ENCODE measurements at places on chromosomes 7 and 10.

GRCh38 chr7:157831143-157831905 is 494.5 kb downstream of the DNAJB6 start:
- DNase-seq: no peak

DNA sequence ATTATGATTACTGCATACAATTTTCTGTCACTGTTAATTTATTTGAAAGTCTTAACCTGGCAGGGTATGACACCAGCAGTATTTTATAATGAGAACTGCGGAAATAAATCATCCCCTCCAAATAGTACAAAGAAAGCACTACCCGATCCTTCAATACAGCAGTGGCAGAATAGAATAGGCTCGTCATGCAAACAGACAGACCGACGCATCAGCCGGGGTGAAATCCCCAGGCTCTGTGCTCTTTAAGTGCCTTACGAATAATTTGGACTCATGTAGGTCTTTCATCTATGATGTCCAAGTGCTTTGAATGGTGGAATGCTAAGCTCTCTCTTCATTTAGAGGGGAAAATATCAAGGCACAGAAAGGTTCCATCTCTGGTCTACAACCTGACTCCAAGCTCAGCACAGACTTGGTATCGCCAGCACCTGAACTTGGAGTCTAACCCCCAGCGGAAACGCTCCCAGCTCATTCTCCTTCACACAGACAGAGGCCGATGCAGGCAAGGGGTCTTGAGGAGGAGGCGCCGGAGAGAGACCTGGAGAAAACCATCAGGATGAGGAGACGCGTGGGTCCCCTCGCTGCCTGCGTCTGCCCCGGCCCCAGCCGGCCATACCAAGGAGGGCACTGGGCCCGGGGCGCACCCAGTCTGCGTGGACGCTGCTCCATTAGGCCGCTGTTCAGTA is 568.1 kb upstream of the MKI67 start:
- no peak for DNase-seq

DNA sequence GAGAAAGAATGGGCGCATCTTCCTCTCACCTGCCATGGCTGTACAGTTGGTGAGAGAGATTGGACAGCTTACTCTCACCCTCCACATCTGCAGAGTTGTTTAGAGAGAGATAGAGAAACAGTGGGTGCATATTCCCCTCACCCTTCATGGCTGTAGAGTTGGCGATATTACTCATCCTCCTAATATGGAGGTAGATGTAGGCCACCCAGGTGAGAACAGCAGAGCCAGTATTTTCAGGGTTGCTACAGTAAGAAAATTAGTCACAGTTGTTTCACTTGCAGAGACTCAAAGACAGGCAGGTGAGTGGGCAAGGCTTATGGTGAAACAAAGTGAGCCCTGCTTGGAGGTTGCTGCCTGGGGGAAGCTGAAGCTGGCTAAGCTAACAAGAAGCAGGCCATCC is 65.0 kb upstream of the PFKP start:
- DNase-seq: no peak

DNA sequence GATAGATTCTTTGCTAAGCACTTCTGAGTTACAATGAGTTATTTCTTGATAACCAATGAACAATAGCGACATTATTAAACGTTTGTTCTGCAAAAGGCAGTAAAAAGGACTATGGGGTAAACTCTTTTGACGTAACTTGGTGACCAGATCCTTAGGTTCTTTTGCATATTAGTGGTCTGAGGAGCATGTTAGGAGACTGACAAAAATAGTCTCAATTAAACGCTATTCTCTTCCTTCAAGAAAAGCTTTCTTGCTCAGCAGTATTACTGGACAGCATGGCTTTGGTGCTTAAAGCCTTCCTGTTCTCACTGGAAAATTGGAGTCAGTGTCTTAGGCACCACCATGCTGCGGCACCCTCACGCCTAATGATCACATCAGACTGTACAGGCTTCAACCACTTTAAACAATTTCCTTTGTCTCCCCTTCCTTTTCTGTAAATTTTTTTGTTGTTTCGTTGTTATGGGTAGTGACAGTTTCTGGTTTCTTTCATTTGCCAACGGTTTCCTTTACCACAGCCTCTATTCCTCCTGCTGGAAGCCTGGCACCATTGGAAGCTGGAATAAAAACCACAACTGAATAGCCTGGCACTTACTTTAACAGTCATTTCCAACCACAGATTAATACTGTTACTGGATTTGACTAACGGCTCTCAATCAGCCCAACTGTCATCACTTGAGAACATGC is 49.2 kb upstream of the FAM133B start:
- DNase-seq: peak; percentile 43

- no peak for DNase-seq
Measured at GRCh38 chr7:41439515-41439879, 263.4 kb downstream of the INHBA start.

DNA sequence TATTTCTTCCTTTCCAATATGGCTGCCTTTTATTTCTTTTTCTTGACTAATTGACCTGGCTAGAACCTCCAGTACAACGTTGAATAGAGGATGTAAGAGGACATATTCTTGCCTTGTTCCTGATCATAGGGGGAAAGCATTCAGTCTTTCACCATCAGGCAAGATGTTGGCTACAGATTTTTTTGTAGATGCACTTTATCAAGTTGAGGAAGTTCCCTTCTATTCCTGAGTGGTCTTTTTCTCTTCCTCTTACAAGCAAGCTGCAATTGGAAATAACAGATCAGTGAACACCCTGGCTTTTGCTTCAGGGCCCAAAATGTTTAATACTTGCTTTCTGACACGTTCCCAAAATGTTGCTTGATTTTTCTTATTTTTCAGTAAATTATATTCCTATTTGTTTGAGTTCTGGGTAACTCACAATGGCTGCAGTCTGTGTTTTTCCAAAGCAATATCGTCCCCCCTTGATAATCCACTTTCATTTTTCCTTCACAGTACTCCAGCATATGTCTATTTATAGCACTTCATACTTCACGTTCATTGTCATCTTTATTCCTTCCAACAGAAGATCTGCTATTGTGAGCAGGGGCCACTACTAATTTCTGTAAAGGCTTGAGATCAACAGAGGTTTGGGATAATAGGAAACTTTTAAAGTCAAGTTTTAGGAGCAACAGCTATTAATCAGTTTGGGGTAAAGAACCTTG is 11.7 kb downstream of the CPEB3 start:
- no peak for DNase-seq

- no peak for DNase-seq
Measured at GRCh38 chr7:68348401-68348800, 1249.9 kb upstream of the AUTS2 start.

- DNase-seq: no peak
Measured at GRCh38 chr7:1233333-1234048, 819 bp downstream of the UNCX start.

DNA sequence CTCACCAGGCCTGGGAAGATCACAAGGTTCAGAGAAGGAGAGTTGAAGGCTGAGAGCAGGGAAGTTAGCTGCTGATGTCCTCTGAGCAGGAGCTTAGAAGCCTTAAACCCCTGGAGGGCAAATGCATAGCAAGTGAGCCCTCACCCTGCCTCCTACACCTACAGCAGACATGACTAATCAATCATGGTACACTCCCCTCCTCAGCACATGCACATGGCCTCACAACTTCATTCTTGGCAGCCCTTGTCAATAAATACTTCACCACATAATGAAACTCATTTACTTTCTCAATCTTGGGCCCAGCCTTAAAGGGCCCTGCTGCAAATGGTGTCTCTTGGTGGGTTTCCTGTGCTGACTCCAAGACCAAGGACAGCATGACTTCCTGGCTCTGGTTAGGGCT is 12.9 kb downstream of the MMRN2 start:
- peak; percentile 15 for DNase-seq

DNA sequence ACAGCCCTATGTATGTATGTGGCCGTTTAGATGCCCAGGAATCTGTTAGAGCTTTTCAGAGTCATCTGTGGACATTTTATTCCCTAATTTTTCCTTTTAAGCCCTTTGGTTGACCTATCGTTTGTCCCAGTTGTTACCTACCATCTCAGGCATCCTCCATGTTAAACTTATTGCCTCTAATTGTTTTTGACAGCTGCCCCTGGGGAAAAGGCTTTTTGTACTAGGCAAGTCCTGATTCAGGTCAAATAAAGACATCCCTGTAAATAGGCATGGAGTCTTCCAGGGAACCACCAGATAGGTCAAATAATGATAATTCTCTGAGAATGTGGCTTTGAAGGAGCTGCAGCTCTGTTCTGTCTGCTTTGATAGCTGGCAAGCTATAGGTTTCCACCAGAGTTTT is 87.7 kb upstream of the CYP26C1 start:
- DNase-seq: no peak

GRCh38 chr7:156220701-156221100 is 408.4 kb upstream of the SHH start:
- DNase-seq: no peak

GRCh38 chr10:1050145-1050544 is 1.2 kb upstream of the IDI1 start:
- no peak for DNase-seq

DNA sequence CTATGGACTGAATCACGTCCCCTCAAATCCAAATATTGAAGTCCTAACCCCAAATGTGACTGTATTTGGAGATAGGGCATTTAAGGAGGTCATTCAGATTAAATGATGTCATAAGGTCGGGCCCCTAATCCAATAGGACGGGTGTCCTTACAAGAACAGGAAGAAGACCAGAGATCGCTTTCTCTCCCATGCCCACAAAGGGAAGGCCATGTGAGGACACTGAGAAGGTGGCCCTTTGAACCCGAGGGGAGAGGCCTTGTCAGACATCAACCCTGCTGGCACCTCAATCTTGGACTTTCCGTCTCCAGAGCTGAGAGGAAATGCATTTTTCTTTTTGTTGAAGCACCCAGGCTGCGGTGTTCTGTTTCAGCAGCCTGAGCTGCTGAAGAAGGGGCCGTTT is 72.3 kb upstream of the KLF6 start:
- DNase-seq: no peak

DNA sequence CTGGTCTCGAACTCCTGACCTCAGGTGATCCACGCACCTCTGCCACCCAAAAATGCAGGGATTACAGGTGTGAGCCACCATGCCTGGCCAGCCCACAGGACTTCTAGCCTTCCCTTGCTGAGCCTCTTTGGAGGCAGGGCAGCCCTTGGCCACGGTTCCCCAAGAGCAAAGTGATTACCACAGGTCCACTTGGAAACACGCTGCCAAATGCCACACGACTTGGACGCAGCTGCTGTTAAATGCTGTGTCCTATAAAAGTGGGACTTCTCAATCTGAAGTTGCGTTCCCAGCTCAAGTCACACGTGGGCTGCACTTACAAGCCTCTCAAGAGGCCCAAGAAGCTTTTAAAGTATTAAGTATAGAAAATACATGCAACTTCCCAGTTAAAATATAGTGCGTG is 30.1 kb downstream of the CTBP2 start:
- DNase-seq: no peak

DNA sequence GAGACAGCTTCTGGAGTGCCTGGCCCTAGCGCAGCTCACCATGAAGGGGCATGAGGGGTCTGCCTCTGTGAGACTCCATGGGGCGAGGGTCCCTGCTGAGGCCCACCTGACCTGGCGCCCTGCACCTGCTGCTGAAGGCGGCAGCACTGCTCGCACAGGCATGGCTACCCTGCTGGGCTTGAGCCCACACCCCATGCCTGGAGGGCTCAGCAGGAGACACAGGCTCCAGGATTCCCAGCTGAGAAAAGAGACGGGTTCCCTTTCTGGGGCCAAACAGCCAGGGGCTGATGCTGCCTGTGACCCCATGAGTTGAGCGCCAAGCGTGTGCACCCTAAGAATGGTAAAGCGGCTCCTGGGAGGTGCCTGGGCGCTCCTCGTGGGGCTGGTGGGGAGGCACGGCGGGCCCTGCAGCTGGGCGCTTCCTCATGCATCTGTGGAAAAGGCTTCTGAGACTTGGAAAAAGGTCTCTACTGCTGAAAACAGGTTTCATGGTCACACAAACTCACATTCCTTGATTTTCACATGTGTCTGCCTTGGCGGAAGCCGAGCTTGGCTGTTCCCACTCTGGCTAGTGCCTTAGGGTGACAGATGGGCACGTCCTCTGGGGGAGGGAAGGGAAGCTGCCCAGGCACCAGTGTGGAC is 233.4 kb downstream of the ZMYND11 start:
- no peak for DNase-seq

DNA sequence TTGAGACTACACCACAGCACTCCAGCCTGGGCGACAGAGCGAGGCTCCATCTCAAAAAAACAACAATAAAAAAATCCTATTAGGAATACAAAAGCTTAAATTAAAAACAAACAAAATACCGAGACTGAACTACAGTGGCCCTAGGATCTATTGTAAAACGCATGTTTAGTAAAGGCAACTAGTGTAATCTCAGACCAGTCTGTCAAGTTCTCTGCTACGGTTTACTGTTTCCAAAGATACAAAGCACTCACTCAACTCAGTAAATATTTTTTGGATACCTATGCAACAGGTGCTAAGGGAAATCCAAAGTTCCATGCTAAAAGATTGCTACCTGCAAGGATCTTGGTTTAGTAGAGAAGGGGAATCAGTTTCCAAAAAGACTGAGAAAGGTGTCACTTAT is 3.4 kb upstream of the MIOS start:
- DNase-seq: no peak

DNA sequence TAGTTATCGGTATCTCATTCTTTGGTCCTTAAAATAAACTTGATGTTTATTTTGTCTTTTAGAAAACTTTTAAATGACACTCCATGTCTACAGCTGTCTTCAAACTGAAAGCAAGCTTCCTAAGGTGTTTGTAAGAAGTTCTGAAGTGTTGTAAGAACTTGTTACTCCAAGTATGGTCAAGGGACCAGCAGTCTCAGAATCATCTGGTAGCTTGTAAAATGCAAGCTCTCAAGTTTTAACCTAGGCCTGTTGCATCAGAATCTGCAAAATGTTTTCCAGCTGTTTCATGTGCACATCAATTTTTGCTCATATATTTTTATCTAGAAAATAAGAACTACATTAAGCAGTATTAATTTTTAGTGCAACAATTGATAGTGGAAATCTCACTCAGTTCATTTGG is 104.1 kb downstream of the THSD7A start:
- DNase-seq: no peak

- no peak for DNase-seq
Measured at GRCh38 chr7:926061-927030, 28.1 kb downstream of the ADAP1 start.

DNA sequence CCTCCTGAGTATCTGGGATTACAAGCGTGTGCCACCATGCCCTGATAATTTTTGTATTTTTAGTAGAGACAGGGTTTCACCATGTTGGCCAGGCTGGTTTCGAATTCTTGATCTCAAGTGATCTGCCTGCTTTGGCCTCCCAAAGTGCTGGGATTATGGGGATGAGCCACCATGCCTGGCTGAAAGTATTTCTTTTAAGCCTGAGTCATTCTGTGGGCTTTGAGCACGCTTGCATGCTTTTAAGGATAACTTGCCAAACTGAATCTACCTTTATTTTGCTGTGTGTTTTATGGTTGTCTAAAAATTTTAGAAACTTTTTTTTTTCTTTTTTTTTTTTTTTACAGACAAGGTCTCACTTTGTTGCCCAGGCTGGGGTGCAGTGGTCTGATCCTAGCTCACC is 33.2 kb downstream of the CNNM2 start:
- no peak for DNase-seq
